ENCODE measurements at places on chromosomes 11 and 22.

DNA sequence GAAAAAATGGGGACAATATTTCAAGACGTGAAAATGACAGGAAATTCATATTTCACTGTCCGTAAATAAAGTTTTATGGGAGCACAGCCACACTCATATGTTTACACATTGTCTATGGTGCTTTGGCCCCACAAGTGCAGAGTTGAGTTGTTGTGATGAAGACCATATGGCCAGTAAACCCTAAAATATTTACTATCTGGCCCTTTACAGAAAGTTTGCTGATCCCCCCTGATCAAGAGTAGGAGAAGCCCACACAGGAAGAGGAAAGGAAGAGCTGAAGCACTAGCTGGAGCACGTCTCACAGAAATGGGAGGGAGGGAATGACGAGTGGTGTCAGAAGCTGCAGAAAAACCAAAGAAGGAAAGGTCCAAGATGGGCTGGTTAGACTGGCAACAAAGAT lies 78.8 kb downstream of the TNRC6B start:
- no peak for DNase-seq

GRCh38 chr11:7019500-7020182 lies 505 bp downstream of the ZNF214 start:
- DNase-seq: no peak

- DNase-seq: no peak
These were observed 790 bp downstream of the IFITM5 start for GRCh38 chr11:298406-299065.

GRCh38 chr11:66268952-66269905 lies 790 bp downstream of the RAB1B start:
- no peak for DNase-seq

- no peak for DNase-seq
These were observed 663.2 kb downstream of the CNTN5 start for GRCh38 chr11:99683933-99684332.

DNA sequence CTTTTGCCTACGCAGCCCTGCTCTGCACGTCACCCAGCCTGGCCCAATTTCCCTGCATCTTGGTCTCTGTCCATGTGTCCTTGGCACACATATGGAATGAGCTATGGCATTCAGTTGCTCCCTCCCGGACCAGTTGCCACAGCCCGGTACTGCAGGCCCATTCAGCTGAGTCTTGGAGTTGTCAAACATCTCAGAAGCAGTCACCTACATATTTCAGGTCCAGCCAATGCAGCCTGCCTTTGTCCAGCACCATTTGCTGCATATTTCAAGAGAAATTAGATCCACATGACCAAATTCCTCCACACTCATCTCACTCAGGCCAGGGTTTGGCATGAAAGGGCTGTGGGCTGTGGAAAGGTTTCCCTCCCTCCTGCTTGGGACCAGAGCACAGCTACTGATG lies 76.8 kb downstream of the MN1 start:
- DNase-seq: no peak

GRCh38 chr22:47380692-47381091 lies 618.2 kb downstream of the TBC1D22A start:
- no peak for DNase-seq

DNA sequence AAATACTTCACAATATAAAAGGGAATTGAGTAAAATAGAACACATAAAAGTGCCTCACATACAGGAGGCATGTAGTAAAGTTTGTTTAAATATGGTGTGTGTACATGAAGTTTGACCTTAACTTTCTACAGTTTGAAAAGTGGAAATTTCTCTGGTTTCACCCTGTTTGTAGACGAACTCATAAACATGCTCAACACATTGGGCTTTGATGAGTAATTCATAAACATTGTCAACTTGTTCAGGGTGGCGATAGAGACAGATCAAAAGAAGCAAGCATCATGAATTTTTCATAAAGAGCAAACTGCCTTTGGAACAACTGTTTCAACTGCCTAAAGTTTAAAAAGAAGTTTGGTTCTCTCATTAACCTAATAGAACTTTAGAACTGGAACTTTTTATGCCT lies 9.1 kb downstream of the SLN start:
- no peak for DNase-seq

DNA sequence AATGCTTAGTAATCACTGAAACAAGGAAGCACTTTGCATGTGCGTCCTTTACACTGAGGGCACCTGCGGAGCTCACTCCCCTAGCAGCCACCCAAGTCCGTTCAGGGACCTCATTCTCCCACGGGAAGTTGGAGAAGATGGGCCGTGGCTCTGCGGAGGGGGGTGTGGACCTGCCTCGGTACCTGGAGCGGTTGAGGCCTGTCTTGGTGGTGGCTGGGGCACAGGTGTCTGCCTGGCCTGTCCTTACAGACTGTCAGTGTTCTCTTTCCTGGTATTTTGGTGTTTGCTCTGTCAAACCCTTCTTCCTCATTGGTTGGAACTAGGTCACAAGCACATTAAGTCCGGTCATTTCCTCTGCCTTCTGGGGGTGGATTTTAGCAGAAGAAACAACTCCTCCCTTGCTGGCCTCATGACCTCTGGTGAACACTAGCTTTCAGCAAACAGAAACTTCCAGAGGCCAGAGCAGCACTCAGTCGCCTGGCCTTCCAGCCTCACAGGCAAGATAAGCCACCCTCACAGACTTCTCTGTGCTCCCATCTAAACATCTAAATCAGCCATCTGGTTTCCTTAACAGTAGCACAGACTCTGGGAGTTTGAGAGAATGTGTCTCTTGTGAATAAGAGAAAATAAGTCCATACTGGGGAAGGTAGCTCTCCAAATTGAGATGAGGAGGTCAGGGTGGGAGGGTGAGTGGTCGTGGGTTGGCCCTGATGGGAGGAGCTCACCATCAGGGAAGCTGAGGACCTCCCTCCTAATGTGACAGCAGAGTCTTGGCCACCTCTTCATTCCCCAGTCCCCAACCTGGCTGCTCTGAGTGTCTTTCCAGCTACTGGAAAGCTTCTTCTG lies 8.6 kb downstream of the SNAP29 start:
- no peak for DNase-seq

GRCh38 chr11:25065746-25066145 lies 568.9 kb downstream of the LUZP2 start:
- DNase-seq: no peak

DNA sequence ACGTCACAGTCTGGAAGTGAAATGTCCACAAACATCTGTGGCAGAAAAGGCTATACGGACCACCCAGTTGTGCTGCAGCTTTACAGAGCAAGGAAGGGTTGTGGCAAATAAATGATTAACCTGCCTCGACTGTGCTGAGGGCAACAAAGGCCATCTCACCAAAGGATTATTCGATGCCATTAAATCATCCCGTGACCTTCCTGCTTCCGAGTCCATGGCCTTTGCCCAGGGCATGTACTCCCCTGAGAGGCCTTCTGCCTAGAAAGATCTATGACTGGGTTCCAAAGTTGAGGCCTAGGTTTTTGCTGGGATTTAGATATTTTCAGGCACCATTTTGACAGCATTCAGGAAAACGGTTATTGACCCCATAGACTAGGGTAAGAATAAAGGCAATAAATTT lies 9.2 kb downstream of the CDPF1 start:
- no peak for DNase-seq

DNA sequence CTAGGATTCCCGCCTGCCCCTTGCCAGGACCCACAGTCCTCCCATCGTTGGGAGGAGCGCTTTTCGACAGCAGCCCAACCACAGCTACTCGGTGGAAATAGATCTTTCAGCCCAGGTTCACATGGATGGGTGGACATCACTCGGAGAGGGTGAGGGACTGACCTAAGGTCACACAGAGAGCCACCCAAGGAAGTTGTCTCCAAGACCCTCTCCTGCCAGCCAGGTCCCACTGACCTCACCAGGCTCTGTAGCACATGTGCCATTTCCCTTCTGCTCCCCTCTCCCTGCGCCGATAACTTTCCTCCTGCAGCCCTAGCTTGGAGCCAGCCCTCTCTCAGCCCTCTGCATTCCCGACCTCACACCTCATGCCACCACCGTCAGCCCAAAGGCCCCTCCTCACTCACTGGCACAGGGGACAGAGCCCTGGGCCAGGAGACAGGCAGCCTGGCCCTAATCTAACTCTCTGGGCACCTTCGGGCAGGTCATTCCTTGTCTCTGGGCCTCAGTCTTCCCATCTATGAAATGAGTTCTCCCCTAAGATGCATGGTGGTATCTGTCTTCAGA lies 4.7 kb downstream of the KCNJ4 start:
- DNase-seq: no peak

DNA sequence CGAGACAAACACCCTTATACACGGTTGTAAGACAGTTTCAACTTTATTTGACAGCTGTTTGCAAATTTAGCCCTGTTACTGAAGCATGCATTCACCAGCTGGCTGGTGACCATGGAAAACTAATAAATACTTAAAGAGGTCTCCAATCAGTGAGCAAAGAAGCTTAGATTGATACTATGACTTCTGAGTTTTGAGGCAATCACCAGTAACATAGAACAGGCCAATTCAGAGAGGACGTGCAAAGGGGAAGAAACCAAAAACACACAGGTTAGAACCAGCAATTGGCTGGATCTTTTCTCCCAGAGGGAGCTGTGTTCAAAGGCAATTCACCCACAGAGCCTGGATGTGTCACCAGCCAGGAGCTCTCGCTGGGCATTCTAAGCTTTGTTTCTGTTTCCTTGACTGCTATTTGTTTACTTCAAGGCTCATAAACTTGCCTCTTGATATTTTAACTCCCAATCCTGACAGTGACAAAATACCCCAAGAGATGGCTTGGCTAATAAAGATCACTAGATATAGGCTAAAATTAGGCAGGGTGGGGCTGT lies 113.6 kb upstream of the MTMR2 start:
- no peak for DNase-seq

- DNase-seq: no peak
These were observed 60.5 kb upstream of the KCNQ1OT1 start for GRCh38 chr11:2760196-2760871.

DNA sequence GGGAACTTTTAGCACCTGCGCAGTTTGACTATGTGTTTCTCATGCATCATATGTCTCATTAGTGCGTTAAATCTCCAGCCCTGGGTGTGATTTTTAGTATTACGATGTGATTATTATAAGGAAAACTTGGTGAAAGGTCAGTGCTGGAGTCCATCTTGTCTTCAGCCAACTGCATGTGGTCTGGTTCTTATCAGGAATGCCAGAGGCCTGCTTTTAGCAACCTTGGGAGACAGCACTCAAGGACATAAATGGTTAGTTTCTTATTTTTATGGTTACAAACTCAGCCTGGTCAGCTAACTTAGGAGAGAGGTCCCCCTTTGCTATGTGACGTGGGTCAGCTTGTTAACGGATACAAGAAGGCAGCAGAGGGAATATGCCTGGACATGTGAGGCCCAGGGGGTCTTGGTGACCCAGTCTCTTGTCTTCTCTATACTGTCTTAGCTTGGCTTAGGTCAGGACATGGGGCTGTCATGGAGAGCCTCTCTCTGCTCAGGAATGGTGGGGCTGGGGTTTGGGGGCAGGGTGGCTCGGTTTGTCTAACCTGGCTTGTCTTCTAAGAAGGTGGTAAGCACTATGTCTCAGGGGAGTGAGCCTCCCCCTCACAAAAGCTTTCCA lies 21.5 kb downstream of the KCTD21 start:
- DNase-seq: no peak

GRCh38 chr11:92295175-92296137 lies 70.8 kb downstream of the FAT3 start:
- no peak for DNase-seq

DNA sequence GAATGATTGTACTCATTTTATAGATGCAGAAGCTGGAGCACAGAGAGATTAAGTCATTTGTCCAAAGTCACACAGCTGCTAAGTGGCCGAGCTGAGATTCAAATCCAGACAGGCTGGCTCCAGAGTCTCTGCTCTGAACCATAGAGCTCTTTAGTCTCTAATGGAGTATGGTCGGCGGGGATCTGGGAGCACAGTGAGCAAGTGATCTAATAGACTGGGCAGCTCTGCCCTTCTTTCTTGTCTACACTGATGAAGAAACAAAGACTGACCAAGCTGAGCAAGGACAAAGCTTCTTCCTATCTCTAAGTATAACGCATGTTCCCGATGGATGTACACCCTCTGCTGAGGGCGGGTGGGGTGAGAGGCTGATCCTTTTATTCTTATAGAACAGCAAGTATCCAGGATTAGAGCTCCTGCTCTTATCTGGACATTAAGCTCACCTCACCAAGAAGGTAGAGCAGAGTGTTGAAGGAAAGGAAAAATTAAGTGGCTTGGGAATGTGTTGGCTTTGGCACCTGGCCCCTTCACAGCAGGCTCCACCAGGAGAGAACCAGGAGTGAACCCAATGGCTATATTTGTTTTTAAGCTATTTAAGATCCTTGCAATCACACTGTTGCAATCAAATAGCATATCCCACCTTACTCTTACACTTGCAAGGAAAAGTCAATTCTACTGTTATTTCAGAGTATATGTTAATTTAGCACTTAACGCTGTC lies 68.7 kb downstream of the ETS1 start:
- no peak for DNase-seq

DNA sequence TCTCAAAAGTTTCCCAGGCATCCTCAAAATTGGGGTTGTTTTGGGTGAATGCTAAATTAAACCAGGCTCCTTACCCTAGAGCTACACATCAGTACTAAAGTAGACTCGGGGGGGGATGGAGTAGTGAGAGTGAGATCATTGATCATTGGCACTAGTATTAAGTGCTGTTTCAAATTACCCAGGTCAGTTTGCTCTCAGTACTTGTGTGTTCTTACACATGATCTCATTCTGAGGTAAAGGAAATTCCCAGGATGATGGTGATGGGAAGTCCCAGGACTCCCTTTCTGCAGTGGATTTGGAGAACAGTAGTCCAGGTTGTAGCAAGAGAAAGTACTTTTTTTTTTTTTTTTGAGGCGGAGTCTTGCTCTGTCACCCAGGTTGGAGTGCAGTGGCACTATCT lies 12.5 kb downstream of the RBM4 start:
- no peak for DNase-seq

DNA sequence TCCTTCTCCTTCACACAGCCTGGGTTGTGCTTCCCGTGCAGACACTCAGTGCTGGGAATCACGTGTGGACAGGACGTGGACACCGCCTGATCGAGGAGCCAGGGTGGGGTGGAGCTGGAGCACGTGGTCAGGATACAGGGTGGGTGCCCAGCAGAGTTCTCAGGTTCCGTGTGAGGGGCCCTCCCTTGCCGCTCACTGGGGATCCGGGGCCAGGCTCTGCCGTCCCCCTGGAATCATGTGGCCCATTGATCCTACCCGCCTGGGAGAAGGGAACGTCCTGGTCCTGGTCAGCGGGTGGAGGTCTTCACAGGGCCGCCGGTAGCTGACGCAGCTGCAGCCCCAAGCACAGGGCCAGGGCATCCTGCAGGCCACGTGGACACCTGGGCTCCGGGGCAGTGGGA lies 397.7 kb downstream of the TBC1D22A start:
- no peak for DNase-seq

GRCh38 chr11:120523196-120523595 lies 11.6 kb downstream of the GRIK4 start:
- no peak for DNase-seq

DNA sequence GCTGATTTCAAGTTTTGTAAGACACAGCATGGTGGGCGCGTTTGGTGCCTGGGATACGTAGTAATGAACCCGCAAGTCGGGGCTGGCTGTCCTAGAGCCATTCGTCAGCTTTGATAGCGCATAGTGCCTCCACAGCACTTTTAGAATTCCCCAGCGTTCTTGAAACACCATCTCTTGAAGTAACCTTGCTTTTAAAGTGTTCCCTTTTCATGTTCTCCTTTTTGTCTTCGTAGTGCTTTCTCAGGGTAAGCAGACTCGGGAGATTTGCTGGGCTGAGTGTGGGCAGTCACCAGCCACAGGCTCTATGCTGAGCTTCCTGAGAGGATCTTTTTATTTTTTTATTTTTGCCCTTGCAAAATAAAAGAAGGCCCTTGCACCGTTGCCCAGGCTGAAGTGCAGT lies 39.6 kb upstream of the CTTN start:
- DNase-seq: no peak

- no peak for DNase-seq
These were observed 45.2 kb upstream of the PRSS23 start for GRCh38 chr11:86755146-86755545.

Data from stimulated activated CD4-positive, alpha-beta T cell treated with anti-CD3 and anti-CD28 coated beads, Interleukin-15, amount 100 ng/mL, for 1 hour (primary cell).